ENCODE measurements at places on chromosomes 16 and 17.

DNA sequence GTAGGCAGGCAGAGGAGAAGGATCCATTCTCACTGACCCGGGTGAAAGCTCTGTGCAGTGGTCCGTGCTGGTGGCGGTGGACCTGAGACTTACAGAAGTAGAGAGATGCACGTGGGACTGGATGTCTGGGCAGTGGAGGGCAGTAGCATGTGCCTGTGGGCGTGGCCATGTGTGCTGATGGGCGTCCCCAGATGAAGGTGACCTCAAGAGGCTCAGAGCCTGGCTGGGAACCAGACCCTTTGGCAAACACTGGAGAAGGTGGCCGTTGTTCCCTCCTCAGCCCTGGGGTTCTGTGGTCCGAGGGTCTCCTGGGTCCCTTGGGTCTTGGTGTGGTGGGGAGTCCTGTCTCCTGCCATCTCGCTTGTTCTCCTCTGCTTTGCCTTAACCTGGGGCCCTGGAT, 15.6 kb downstream of the WSCD1 start:
- no peak for DNase-seq

DNA sequence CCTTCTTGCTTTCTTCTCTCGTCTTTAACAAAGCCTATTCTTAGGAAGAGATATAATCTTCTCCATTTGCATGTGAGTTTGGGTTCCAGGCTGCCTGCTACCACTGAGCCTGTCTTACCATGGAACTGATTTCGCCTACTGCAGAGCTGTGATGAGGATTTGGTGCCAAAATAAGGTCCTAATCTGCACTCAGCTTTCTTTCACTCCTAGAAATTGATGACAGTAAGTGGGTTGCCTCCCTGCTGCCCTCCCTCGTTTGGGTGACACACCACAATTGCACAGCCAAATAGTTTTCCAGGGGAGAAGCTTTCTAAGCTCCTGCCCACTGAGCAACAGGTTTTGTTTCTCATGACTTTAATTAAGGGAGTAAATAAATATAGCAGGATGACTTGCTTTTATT, 25.1 kb upstream of the ASIC2 start:
- no peak for DNase-seq

- no peak for DNase-seq
Measured at GRCh38 chr16:84245956-84246678, 6.3 kb upstream of the KCNG4 start.

- DNase-seq, result no peak
Measured at GRCh38 chr17:7167832-7168231, 11.3 kb downstream of the ASGR1 start.

DNA sequence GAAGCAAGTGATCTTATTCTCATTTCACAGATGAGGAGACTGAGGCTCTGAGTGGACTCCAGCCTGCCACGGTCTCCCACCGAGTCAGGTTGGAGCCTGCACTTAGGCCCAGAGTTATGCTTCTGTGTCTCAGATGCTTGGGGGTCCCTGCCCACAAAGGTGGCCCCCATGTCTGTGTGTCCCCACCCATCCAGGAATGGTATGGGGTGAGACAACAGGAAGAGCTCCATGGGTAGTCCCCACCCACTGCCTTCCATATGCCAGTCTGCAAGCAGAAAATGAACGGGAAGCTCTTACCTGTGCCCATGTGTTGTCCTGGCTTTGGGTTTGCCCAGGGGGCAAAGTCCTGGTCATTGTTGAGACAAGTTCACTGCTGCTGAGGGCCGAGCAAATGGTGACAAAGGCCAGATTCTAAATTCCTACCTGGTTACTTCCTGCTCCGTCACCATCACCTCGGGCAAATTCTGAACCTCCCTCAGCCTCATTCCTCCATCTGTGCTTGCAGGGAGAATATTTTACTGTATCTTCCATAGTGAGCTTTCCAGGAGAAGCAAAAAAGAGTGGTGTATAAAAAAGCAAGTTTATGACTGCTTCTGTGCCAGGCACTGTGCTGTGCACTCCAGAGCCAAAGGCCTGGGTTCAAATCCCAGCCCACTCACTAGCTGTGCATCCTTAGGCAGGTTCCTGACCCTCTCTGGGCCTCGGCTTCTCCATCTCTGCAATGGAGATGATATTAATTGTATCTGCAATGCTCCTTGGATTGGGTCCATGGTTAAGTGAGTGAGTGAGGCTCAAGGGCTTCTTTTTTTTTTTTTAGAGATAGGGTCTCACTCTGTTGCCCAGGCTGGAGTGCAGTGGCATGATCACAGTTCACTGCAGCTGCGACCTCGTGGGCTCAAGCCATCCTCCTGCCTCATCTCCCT, 9.3 kb downstream of the IL4R start:
- no peak for DNase-seq

- DNase-seq, result no peak
Measured at GRCh38 chr16:85967111-85967510, 68.1 kb downstream of the IRF8 start.

- DNase-seq, result no peak
Measured at GRCh38 chr16:88428616-88429386, 24.3 kb upstream of the ZFPM1 start.

DNA sequence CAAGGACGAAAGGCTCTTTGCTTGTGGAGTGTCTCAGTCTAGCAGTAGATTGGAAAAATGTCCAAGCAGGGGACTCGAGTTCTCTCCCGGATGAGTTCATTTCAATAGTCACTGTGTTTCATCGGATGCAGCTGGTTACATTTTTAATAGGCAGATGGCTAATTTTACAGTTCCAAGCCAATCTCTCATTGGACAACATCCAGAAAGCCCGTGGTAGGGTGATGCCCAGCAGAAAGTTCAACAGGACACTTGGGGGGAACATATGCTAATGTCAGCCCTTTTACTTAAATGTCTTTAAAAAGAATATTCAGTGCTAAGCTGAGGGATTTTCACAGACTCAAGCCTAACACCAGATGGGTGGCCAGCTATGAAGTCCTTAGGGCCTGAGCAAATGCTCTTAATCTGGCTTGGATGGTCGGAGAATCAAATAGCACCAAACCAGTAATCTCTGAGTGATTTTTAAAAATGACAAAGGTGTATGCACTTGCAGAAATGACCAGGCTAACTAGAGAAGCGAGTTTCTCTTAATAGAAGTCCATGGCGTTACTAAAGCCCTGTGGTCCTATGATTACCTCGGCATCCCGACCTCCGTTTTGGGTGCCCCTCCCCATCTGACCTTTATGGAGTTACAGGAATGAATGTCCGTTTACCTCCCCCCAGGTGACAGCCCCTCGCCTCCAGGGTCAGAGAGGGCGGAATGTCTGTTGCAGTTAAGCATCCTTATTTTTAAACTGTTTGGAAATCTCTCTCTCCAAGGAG, 289.2 kb upstream of the SALL1 start:
- DNase-seq, result no peak

DNA sequence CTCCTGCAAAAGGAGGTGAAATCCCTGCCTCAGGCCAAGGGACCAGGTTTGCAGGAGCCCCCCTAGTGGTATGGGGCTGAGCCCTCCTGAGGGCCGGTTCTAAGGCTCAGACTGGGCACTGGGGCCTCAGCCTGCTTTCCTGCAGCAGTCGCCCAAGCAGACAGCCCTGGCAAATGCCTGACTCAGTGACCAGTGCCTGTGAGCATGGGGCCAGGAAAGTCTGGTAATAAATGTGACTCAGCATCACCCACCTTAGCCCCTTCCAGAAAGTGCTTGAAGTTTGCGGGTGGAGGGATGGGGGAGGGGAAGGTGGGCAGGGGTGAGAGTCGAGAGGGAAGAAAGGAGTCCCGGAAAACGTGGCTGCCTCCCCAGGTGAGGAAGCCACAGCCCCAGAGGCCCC, 2.1 kb downstream of the MC1R start:
- DNase-seq, result no peak

DNA sequence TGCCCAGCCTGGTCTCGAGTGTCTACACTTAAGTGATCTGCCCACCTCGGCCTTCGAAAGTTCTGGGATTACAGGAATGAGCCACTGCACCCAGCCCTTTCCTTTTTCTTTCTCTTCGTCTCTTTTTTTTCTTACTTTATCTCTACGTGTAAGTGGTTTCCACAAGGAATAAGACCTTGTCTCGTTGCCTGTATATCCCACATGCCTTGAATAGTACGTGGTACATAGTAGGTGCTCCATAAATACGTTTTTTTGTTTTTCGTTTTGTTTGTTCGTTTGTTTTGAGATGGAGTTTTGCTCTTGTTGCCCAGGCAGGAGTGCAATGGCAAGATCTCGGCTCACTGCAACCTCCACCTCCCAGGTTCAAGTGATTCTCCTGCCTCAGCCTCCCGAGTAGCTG, 86.0 kb downstream of the YPEL2 start:
- DNase-seq, result no peak

DNA sequence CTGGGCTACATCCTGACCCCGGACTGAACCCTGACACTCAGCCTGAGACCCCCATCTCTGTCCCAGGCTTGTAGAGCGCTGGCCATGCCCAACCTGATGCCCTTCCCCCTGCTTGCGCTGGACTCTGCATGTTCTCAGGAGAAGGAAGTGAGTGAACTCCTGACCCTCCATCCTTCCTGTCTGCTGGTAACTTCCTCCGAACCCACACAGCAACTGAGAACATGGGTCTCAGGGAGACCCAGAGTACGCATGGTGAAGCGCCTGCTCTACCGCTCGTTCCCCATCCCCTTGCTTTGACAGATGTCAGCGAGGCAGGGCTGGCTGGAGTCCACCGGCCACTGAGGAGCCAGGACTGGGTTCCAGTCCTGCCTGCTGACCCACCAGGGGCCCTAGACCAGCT, 6.1 kb downstream of the CAMKK1 start:
- DNase-seq, result no peak

GRCh38 chr17:10270258-10270657, 71.9 kb upstream of the GAS7 start:
- no peak for DNase-seq

- no peak for DNase-seq
Measured at GRCh38 chr17:16456742-16457316, 35.2 kb downstream of the LRRC75A start.

DNA sequence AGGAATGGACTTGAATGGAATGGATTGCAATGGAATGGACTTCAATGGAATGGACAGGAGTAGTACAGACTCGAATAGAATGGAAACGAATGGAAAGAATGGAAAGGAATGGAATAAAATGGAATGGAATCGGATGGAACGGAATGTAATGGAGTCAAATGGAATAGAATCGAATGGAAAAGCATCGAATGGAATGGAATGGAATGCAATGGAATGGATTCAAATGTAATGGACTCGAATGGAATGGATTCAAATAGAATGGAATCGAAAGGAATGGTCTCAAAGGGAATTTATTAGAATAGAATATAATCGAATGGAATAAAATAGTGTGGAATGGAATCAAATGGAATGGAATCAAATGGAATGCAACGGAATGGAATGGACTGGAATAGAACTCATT, 484.9 kb upstream of the WSB1 start:
- DNase-seq, result no peak

DNA sequence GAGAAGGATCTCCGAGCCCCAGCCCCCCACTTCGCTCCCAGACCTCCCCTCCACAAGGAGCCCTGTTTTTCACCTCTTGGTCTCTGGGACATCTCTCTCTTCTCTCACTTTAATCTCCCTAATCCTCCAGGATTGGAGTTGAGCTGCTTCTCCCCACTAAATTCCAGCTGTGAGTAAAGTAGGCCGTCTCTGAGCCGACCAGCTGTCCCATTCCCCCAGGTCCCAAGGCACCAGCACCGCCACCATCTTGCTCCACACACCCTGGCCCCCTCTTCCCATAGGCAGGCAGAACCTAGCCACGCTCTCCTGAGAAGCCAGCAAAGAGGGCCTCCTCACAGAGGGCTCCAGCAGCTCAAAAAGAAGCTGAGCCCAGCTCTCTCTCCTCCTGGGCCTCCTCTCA, 878 bp downstream of the DLG4 start:
- no peak for DNase-seq

DNA sequence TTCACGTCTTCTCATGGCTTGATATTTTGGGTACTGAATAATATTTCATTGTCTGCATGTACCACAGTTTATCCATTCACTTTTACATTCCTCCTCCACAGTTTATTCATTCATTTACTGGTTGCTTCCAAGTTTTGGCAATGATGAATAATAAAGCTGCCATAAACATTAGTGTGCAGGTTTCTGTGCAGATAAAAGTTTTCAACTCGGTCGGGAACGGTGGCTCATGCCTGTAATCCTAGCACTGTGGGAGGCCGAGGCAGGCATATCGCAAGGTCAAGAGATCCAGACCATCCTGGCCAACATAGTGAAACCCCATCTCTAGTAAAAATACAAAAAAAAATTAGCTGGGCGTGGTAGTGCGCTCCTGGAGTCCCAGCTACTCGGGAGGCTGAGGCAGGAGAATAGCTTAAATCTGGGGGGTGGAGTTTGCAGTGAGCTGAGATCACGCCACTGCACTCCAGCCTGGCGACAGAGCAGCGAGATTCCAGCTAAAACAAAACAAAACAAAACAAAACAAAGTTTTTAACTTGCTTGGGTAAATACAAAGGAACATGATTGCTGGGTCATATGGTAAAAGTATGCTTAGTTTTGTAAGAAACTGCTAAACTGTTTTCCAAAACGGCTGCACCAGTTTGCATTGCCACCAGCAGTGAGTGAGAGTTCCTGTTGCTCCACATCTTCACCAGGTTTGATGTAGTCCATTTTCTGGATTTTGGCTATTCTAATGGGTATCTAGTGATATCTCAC, 89.5 kb downstream of the WWP2 start:
- DNase-seq, result no peak
